ENCODE measurements at places on chromosomes 3 and 15. TPM values are rescaled to one million over a fixed set of nuclear protein-coding genes. Genes with fewer than 3 reads are reported as not detected.

The CACNA1D gene
- 0.47 TPM for total RNA-seq

The MYEF2 gene
- total RNA-seq = 0.94 TPM

The C3orf22 gene
- not detected for total RNA-seq

The DGKG gene
- under 0.01 TPM for total RNA-seq

The FGF12 gene
- total RNA-seq = not detected

The ADGRG7 gene
- 0.12 TPM for total RNA-seq

The ALDH1A2 gene
- total RNA-seq = 5.5 TPM

The GRAMD1C gene
- total RNA-seq = 13.1 TPM

The CYP1A2 gene
- not detected for total RNA-seq

The CCR3 gene
- 0.94 TPM for total RNA-seq

The SPPL2A gene
- 61.1 TPM for total RNA-seq

The TMEM207 gene
- total RNA-seq = not detected

The ALDH1L1 gene
- 0.08 TPM for total RNA-seq

The NANOGP8 gene
- not detected for total RNA-seq

The DUOXA1 gene
- 0.59 TPM for total RNA-seq

The IL16 gene
- under 0.01 TPM for total RNA-seq

The ATXN7 gene
- 6.3 TPM for total RNA-seq

The CLDN16 gene
- total RNA-seq = not detected

The PPP1R14D gene
- not detected for total RNA-seq

The ANKRD63 gene
- not detected for total RNA-seq

The COLQ gene
- total RNA-seq = 0.35 TPM

The LMAN1L gene
- total RNA-seq = not detected

The GCNT3 gene
- 0.23 TPM for total RNA-seq

The C2CD4A gene
- total RNA-seq = not detected

The GCSAM gene
- total RNA-seq = not detected

The HIGD2B gene
- total RNA-seq = not detected

The DAZL gene
- total RNA-seq = not detected

The PLAAT1 gene
- not detected for total RNA-seq

The FBXO40 gene
- not detected for total RNA-seq

The PATL2 gene
- total RNA-seq = 0.82 TPM

The CFAP100 gene
- not detected for total RNA-seq

The GPD1L gene
- total RNA-seq = 5.5 TPM

The SLC38A3 gene
- total RNA-seq = not detected

The INKA1 gene
- 5.7 TPM for total RNA-seq

The NSUN3 gene
- 8.1 TPM for total RNA-seq

The ONECUT1 gene
- total RNA-seq = not detected

The SLC6A11 gene
- not detected for total RNA-seq

The ZBTB20 gene
- total RNA-seq = 18.6 TPM

The SLC2A2 gene
- total RNA-seq = not detected

The SAXO2 gene
- total RNA-seq = 0.98 TPM

The MUSTN1 gene
- total RNA-seq = not detected

The LSMEM2 gene
- total RNA-seq = not detected

The SLC24A5 gene
- total RNA-seq = not detected

The GASK1A gene
- total RNA-seq = 0.94 TPM

The SLCO2A1 gene
- not detected for total RNA-seq

The PRTG gene
- total RNA-seq = 0.70 TPM

The PAQR5 gene
- total RNA-seq = 0.15 TPM
